SHP77 treated with DMSO at 0.1 percent for 48 hours (cell line): ENCODE measurements at places on chromosomes 2 and 18.

DNA sequence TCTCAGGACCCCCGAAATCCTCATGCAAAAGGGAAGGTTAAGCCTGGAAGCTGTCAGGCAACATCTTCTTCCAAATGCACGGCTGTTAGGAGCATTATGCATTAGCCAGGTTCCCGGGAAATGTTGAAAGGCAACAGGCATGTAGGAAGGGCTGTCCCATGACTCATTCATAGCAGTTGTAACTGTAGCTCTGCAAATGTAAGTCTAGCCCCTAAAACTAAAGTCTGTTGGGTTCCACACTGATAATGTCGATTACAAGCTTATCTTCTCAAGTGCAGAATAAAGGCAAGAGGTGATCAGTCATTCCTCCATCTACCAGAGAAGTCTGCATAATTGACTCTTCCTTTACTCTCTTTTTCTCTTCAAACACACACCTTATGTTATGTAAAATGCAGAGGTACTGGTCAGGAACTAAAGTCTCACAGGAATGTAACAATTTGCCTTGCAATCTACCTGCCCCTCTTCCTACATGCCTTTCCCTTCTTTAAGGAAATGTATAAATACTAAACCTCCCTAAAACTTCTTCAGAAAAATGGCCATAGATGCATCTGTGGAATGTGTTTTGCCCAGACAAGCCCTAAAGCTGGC, 99.8 kb downstream of the AKAIN1 start:
- DNase-seq: no peak

GRCh38 chr2:37168217-37168981, 11.6 kb upstream of the EIF2AK2 start:
- peak; percentile 5 for DNase-seq

DNA sequence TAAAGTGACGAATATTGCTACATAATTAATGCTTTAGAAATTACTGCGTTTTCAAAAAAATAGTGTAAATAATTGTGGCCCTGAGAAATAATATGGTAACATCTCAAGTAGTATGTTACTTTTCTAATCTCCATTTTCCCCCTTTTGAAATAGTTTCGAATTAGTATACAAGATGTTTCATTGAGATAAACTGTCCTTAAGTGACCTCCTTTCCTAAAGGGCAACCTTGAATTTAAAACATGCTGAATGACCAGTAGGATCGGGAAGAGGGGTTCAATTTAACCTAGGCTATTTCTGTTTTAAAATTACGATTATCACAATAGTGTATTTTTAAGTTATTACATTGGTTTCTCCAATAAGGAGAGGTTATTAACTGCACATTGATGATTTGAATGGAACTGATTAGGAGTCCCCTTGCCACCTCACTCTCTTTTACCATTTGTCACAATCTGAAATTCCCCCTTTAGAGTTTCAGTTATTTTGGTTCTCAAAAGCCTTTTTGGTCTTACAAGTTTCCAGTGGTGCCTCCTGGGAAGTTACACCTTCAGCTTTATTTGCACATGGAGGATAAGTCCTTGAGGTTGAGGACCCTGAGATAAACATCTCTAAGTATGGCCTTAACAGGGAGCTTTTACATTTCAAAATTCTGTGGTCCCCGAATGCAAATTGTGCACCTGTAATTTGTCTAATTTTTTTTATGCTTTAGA, 2.3 kb downstream of the ACTR3 start:
- DNase-seq: no peak

DNA sequence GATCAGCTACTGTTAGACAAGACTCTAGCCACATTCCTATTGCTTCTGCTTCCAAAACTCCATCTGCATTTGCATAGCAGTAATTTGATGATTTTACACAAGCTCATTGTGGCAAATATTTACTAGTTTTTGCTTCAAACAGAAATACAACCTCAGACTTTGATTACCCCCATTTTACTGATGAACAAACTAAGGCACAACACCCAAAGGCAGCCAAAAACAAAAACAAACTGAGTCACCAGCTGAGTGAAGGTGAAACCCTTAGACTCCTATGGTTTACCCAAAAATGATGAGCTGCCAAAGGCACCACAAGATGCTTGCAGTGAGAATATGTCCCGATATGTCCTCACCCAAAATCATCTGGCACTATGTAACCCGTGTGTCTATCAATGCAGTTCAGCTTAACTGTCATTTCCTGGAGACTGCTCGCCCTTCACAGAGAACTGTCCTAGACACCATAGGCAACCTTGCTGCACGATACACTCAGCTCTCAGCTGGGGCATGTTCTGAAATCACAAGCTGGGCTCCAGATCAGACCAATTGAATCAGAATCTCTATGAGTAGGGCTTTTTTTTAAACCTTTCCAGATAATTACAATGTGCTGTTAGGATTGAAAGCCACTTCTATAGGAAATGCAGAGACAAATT, 4.1 kb upstream of the EVA1A start:
- DNase-seq: no peak

DNA sequence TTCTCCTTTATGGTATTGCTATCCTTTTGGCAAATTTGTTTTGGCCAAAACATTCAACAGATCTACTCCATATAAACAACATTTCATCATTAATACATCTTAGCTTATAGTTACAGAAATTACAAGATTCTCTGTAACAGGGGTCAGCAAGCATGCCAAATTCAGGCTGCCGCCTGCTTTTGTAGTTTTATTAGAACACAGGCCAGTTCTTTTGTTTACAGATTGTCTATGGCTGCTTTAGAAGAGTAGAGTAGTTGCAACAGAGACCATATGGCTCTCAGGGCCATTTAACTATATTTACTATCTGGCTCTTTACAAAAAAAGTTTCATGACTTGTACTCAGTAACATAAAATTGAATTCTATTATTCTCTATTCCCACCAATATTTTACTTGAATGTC, 53.9 kb downstream of the LNPK start:
- DNase-seq: no peak

GRCh38 chr18:12599966-12600365, 57.9 kb downstream of the SPIRE1 start:
- no peak for DNase-seq

GRCh38 chr18:10100941-10101701, 187.3 kb downstream of the VAPA start:
- DNase-seq: no peak

GRCh38 chr18:48319801-48320638, 89.2 kb downstream of the ZBTB7C start:
- peak; percentile 97 for DNase-seq

DNA sequence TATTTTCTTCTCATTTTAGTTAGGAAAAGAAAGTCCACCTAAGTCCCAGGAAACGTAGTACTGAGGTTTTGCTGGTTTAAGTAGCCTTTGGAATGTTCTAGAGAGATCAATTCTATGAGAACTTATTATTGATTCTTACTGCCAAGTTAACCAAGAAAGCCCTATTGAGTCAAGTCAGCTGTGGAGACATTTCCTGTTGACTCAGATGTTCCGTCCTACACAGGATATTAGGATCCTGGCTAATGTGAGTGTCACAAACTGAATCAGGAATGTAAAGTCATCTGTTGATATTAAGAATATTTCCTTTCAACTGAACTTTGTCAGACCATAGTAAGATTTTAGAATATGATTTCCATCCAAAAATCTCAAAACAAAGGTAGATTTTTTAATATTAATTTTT, 654.3 kb downstream of the LRRTM4 start:
- no peak for DNase-seq

- DNase-seq: no peak
These were observed 92.9 kb upstream of the SLC14A2 start for GRCh38 chr18:45522371-45522770.

GRCh38 chr2:226030369-226030768, 630.9 kb downstream of the NYAP2 start:
- no peak for DNase-seq

GRCh38 chr2:84694088-84694622, 177.9 kb downstream of the DNAH6 start:
- DNase-seq: no peak

DNA sequence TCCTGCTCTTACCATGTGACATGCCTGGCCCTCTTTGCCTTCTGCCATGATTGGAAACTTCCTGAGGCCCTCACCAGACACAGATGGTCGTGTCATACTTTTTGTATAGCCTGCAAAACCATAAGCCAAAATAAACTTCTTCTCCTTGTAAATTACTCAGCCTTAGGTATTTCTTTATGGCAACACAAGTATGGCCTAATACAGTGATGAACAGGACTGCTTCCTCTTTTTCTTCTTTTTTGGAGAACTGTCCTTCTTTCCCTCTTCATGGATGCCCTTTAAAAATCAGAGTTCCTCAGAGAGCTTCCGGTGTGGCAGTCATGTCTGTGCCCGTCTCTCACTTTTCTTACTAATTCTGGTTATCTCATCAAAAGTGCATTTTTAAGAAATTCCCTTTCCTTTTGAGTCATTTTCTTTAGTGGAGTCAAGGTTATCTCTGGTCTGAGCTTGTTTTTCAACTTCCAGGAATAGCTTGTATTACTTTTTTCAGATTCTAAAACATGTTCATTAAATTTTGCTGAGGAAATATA, 9.2 kb upstream of the IL1A start:
- no peak for DNase-seq

GRCh38 chr2:188969236-188969635, 4.9 kb upstream of the COL3A1 start:
- no peak for DNase-seq

DNA sequence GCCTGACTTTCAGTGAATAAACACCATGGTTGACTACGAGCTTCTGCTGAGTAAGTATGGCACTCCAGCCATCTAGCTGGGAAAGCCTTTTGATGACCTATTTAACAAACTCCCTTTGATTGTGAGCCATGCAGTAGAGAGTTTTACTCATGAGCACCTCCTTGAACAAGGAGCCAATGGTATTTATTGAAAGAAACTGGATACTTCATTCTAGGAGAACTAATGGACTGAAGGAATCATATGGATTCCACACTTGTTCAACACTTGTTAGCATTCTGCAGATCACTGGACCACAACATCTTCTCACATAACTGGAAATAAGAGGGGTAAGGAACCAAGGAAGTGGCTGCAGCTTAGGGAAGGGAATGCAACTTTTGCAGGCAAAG, 320.9 kb upstream of the ETAA1 start:
- DNase-seq: no peak

- DNase-seq: no peak
These were observed 634 bp downstream of the SPATS2L start for GRCh38 chr2:200306931-200307723.
